ENCODE measurements at places on chromosomes 3 and 15.

DNA sequence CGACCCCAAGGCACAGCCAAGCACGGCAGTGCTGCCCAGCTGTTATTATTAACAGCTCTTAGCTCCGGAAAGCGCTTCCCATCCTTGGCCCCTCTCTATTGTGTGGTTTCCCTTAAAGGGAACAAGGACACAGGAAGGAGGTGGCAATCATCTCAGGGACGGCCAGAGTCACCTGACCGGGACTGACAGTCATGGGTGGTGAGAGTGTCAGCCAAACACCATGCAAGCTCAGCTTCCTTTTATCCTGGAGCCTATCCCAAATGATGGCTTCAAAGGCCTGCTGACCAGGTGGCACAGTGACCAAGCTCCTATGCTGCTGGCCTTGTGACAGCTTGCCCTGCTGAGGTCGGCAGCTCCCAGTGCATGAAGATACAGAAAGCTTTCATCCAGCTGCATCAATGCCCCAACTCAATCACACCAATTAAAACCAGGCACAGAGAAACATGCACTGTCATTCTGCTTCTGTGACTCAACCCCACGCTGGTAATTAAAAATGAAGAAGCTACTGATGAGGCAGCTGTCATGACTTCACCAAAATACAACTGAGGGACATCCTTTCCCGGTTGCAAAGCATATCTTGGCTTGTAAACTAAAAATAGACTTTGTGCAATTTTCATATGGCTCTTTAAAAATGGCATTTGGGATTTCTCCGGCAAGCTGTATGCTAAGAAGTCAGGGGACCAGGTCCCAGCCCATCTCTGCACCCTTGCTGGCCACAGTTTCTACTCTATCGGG, 34.0 kb downstream of the PCSK6 start:
- no peak for DNase-seq

DNA sequence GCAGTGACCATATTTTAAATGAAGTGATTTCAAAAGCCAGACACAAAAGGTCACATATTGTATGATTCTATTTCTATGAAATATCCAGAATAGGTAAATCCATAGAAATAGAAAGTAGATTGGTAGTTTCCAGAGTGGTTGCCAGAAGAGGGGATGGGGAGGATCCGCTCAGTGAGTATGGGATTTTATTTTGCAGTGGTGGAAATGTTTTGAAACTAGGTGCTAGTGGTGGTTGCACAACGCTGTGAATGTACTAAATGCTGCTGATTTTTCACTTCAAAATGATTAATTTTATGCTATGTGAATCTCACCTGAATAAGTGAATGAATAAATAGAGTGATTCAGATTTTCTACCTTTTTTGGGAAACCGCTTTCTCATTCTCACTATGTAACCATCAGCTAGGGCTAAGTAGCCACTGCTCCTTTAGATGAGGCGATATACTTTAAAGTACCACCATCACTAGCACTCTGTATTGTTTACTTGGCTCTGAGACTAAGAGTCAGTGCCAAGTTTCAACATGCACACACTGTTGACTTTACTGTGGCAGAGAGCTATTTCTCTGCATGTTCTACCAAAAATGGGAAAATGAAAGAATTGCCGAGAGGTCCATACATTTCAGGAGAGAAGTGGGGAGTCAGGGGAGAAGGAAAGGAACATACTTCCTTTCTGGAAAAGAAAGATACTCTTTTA, 90.7 kb upstream of the GOLIM4 start:
- no peak for DNase-seq

- DNase-seq = no peak
Measured at GRCh38 chr3:71237672-71238071, 345.9 kb downstream of the FOXP1 start.

GRCh38 chr3:62630664-62631063, 244.6 kb downstream of the CADPS start:
- DNase-seq = no peak

- DNase-seq = peak; percentile 79
Measured at GRCh38 chr15:46848704-46849103, 868.6 kb upstream of the SEMA6D start.

GRCh38 chr3:153026026-153026425, 136.0 kb upstream of the RAP2B start:
- no peak for DNase-seq

DNA sequence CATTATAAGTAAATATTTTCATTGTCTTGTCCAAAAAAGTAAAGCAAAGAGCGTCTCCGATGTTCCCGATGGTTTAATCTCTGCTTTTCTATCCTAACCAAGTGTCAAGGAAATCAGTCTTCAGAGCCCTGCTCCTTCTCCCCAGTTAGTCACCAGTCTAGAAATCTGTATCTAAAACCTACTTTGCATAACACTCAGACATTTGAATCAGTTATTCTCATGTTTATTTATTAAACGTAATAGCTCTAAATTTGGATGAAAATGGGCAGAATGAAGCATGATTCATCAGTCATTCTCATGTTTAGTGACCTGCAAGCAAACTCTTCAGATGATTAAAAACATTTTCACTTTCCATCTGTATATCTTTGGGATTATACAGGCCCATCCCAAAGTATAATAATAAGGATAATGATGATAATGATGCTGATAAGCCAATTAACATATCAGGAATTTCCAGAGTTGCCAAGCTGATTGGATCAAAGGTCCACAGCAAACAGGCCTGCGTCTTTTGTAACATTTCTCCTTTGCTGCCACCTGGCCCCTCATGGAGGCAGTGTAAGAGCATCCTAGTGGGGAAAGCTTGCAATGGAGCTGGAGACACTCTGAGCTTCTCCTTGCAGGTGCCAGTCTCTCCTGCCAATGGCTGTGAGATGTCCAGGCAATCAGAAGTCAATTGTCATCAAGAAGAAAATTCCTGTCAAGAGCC, 273.9 kb downstream of the IGSF11 start:
- DNase-seq = no peak

- DNase-seq = no peak
Measured at GRCh38 chr3:52354676-52355075, 38.6 kb downstream of the DNAH1 start.

- no peak for DNase-seq
Measured at GRCh38 chr3:155096303-155097008, 16.3 kb downstream of the MME start.

DNA sequence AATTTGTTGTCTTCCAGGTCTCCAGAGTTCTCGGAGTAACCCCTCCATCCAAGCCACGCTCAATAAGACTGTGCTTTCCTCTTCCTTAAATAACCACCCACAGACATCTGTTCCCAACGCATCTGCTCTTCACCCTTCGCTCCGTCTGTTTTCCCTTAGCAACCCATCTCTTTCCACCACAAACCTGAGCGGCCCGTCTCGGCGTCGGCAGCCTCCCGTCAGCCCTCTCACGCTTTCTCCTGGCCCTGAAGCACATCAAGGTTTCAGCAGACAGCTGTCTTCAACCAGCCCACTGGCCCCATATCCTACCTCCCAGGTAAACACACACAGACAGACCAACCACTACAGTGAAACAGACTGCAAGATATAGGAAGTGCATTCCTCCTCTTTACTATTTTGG, 87.9 kb upstream of the BLM start:
- DNase-seq = no peak

DNA sequence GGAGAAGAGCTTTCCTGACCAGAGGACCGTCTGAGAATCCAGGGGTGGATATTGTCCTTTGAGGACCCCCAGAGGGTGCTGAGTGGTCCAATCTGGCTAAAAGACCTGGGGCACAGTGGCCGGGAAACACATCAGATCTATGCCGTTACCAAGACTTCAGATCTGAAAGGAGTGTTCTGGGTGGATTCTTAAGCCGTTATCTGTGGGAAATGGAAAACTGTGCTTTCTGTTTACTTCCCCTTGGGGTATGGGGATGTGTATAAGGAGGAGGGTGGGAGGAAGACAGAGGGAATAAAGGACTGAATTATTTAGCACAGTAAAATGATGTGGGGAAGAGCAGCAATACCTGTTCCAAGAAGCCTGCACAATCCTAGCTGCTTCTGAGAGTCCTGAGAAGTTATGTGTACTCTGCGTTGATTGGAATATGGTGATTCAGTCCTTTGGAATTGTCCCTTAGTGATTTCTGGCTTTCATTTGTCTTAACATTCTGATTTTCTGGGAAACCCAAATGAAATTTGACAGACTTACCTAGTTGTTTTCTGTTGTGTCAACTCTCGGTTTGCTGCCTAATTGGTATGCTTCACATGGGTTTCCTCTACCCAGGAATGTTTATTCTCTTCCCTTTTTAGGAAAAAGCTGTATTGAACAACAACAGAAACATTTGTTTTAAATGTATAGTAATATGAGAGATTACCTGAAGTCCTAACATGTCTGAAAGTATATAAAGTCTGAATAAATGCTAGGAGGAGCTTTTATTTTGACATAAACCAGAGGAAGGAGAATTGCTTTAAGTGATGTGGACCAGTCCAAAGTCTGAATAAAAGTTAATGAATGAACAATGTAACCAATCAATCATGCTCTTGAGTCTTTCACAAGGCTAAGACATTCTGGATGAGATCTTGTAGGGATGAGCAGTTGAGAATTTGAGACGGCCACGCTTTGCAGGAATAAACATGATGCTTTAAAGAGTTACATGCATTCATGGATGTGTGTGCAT, 427.1 kb upstream of the C2CD4B start:
- no peak for DNase-seq

GRCh38 chr3:145900056-145900829, 260.7 kb downstream of the PLOD2 start:
- DNase-seq = no peak

DNA sequence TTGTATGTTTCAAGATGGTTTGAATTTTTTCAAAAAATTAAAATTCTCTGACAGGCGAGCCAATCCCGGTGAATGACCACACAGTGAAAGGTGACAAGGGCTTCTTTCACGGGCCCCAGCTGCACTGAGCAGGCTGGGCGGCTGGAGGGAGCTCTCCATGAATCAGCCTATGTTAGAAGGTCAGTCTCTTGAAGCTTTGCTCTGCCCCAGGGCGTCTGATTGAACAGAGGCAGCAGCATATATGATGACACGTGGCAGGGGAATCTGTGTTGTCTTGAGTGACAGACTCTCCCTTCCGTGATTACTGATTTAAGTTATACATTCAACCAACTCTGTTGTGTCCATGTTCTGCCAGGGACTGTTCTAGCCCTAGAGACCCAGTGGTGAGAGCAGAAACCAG, 51.5 kb downstream of the ISG20 start:
- no peak for DNase-seq

GRCh38 chr15:60004846-60005351, 788 bp downstream of the FOXB1 start:
- no peak for DNase-seq

DNA sequence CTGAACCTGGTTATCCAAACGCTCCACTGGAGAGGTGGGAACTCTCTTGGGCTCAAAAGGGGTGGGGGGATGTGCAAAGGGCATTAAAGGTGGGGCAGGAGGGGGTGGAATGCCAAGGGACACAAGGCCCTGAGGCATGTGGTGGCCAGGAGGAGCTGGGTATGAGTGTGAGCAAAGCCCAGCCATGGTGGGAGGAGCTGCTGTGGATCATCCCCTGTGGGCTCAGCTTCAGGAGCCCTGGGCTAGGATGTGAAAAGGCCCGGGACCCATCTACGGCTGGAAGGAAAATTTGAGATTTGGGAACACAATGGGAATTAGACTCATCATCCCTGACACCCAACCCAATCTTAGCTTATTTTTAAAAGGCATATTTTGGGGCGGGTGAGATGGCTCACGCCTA, 33.3 kb downstream of the MGLL start:
- DNase-seq = no peak

DNA sequence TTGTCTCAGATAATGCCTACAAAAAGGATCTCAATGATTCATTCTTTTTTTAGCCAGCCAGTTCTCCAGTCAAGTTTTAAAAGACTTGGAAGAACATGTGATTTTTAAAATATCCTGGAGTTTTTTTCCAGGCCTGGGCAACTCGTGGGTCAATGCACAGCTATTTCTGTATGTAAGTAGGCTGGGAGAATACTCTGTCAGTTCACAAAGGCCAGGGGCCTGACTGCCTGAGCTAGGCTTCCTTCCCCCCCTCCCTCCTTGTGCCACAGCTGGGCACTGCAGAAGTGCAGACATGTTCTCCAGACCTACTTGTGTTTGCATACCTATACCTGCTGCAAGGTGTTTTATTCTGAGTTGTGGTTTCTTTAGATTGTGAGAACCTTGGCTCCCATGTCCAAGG, 43.7 kb downstream of the CTDSPL start:
- DNase-seq = no peak

DNA sequence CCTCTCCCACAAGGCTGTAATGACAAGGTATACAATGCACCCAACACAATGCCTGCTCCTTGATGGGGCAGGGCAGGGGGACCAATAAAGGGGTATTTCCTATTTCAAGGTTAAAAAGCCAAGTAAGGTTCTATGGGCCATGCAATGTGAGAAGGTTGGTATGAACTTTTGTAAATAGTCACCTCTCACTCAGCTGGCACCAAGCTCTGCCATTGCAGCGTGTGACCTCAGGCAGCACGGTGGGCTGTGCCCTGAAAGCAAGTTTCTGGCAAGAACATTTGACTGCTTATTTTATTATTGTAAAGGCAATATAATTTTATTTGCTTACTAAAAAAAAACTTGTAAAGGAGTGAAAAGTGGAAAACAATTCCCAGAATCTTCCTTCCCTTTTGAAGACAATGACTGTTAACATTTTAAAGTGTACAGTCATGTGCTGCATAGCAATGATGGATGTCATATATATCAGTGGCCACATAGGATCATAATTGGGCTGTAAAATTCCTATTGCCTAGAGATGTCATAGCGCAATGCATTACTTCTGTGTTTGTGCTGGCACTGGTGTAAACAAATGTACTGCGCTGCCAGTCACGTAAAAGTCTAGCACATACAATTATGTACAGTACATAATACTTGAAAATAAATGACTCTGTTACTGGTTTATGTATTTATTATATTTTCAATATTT, 167.3 kb upstream of the RORA start:
- peak; percentile 2 for DNase-seq

DNA sequence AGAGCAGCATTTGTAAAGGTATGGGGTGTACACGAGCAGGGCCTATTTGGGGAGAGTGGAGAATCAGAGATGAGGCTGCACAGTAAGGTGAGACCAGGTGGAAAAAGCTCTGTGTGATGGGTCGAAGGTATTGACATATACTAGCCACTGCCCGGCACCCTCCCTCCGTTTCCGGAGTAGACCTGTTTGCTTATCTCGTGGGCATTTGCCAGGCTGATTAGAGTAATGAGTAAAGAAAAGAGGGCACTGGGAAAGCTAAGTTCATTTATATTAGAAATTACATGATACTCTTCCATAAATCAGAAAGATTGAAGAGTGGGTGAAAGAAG, 46.2 kb upstream of the ATG7 start:
- no peak for DNase-seq

DNA sequence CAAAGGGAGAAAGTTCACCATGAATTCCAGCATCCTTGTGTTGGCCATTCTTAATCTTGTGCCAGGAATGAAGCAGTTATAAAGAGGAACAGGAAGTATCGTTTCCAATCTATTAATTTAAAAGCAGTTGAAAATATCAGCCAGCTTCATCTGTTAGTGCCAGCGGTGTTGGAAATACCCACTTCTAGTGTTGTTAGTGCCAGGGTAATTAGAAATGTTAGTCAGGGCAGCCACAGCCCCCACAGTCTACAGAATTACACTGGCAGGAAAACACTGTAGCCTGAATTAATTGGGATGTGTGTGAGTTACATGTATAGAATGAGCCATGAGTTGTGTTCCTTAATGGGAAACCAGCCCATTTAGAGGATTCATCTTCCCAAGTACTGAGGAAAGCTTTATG, 127.8 kb downstream of the GHSR start:
- DNase-seq = no peak
